Activated CD4-positive, alpha-beta memory T cell treated with anti-CD3 and anti-CD28 coated beads for 36 hours (primary cell): ENCODE measurements at places on chromosomes 7 and 10. TPM values are rescaled to one million over a fixed set of nuclear protein-coding genes. Genes with fewer than 3 reads are reported as not detected.

Gene ZNF479
- not detected for total RNA-seq

Gene TDRD1
- total RNA-seq: 0.76 TPM

DNA sequence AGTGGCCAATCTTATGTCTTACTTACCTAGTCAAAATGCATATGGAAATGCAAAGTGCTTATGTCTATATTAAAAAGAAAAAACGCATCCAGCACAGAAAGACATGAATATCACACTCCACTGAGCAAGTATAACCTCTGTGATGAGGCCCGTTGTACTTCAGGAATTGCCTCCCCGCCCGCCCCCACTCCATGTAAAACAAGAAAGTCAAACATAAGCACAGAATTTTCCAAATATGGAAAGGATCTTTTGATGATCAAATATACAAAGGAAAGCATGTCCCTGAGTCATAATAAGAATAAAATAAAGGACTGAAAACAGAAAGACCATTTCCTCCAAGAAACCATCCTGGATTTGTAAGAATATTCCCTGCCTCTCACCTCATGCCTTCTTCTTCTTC, 229.1 kb downstream of the BAMBI start:
- DNase-seq: no peak

- peak; percentile 60 for DNase-seq
These were observed 23.5 kb downstream of the TMEM273 start for GRCh38 chr10:49164559-49165188.

- no peak for DNase-seq
These were observed 71.8 kb upstream of the LOXL4 start for GRCh38 chr10:98339799-98340198.

DNA sequence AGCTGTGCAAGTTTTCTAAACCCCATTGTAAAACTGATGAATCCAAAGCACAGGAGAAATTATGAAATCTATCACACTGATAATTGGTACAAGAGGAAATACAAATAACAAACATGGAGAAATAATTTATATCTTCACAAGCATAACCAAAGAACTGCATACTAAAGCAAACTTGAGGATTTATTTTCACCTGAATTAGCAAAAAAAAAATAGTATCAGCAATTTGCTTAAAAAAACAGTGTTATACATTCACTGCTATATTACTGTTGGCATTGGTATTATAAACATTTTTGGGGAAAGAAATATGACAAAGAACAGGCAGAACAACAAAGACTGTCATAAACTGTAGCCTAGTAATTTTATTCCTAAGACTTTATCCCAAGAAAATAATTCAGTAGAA, 230.8 kb upstream of the NRP1 start:
- DNase-seq: no peak

- DNase-seq: no peak
These were observed 26.5 kb upstream of the PDK4 start for GRCh38 chr7:95622859-95623258.
